M059J (cell line): ENCODE measurements at places on chromosomes 1 and 21. TPM values are rescaled to one million over a fixed set of nuclear protein-coding genes. Genes with fewer than 3 reads are reported as not detected.

DNA sequence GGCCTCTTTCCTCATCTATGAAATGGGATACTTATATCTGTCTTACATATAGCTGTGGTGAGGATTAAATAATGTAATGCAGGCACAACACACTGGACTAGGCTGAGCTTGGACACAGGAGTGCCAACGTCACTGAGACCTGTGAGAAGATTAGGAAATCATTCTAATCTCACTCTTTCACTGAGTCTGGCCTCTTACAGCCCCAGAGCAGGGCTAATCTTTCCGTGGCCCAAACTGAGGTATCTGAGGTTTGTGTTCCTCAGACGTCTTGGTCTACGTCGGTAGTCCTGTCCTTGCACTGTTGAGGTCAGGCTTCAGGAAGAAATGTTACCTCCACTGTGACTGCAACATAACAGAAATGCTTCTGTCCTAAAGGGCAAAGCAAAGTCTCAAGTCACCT lies 22.6 kb upstream of the A3GALT2 start:
- no peak for DNase-seq

Gene FAM78B
- total RNA-seq, result not detected in 2 replicates

Gene ICOSLG
- total RNA-seq, result 0.10 TPM in 1 of 2 replicates, not detected in the other

Gene S1PR1
- total RNA-seq, result 6.8 and 6.9 TPM in 2 replicates

Gene GIPC2
- total RNA-seq, result 1.0 and 1.7 TPM in 2 replicates

DNA sequence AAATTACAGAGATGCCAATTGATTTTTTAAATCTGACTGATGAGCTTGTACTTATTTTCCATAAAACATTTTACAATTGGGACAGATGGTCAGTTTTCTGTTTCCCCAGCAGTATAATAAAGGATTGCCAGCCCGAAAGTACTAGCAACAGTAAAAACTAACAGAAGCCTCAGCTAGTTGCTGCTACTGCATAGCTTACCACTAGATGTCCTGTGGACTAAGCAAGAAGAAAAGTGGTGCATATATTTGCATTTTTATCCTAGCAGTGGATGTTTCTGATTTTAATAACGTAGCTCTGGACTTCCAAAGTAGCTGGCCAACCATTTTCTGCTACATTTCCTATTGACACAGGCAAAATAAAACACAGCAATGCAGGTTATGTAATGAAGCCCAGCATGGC lies 241.5 kb downstream of the BARHL2 start:
- DNase-seq, result no peak

GRCh38 chr1:202728951-202729350 lies 18.7 kb upstream of the SYT2 start:
- no peak for DNase-seq

Gene PTGFR
- total RNA-seq, result 36.2 and 51.0 TPM in 2 replicates

DNA sequence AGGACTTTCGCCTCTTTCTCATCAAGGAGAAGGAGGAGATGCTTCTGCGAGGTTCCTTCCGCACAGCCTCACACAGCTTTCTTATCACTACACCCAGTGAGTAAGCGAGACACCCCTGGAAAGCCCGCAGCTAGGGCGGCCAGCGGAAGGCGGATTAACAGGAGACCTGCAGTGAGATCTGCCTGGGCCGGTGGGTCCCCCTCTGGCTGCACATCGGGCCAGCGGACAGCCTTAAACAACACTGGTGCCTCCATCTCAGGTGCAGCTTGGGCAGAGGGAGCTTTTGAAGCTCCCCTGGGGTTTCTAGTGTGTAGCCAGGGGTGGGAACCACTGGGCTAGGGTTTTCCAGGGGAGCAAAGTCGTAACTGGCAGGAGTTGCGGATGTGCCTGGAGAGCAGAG lies 17.5 kb upstream of the MTARC1 start:
- DNase-seq, result no peak

- no peak for DNase-seq
Observed at GRCh38 chr1:150273311-150273710, 721 bp downstream of the C1orf54 start.

DNA sequence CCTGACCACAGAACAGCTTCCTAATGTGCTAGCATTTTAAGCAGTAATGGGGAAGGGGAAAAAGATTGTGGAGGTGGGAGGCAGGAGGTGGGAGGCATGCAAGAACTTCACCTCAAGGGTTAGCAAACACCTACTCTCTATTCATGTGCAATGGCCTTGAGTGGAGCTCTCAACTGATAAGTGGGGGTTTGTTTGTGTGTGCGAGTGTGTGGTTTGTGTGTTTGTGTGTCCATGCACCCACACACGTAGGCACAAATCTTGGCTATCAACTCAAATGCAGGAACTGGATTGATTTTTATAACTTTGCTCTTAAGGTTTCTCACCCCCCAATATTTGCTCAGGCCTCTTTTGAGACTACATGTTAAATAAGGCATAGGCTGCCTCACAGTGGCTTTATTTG lies 78.6 kb downstream of the SYT6 start:
- no peak for DNase-seq

GRCh38 chr1:101592845-101593244 lies 356.0 kb downstream of the S1PR1 start:
- no peak for DNase-seq

Gene DNM3
- total RNA-seq, result 2.1 and 3.1 TPM in 2 replicates

Gene GJA5
- total RNA-seq, result 1.3 and 2.6 TPM in 2 replicates

Gene LAPTM5
- total RNA-seq, result 3.4 and 4.1 TPM in 2 replicates

Gene S100A16
- total RNA-seq, result 138 and 163 TPM in 2 replicates

Gene TP73
- total RNA-seq, result 0.42 and 0.91 TPM in 2 replicates

Gene HAO2
- not detected in 2 replicates for total RNA-seq

DNA sequence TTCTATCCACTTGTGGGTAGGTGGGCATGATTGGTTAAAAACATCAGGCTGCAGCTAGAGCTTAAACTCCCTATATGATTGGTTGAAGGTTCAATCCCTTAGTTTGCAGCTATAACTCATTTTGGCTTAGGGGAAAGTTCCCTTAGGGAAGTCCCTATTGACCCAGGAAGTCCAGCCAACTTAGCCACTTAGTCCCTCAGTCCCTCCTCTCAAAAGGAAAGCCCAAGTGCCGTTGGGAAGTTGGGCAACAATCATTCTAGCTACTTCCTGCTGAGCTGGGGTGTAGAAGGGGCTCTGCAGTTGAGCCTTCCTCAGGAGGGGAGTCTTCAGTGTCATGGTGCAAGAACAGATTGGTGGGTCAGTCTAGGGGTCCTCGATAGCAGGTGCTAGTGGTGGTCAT lies 12.2 kb downstream of the MSTO1 start:
- no peak for DNase-seq

GRCh38 chr1:154485910-154486496 lies 16.0 kb upstream of the TDRD10 start:
- DNase-seq, result no peak
